ENCODE measurements at places on chromosomes 3 and 15.

DNA sequence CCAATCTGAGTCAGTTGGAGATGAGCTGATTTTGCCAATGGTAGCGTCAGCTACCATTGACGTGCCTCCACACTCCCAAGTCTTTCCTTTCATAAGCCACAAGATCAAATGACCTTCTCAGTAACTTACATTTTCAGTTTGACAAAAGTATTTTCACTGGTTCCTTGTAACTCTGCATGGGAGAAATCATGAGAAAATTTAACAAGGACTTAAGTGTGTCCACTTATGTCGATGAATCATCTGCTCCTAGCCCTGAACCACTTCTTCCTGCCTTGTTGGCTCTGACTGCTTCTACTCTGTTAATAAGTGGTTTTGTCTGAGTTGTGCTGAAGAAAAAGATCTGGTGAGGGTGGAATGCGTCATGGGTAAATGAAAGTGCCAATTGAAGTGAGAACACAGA lies 101.2 kb downstream of the NFKBIZ start:
- no peak for DNase-seq

DNA sequence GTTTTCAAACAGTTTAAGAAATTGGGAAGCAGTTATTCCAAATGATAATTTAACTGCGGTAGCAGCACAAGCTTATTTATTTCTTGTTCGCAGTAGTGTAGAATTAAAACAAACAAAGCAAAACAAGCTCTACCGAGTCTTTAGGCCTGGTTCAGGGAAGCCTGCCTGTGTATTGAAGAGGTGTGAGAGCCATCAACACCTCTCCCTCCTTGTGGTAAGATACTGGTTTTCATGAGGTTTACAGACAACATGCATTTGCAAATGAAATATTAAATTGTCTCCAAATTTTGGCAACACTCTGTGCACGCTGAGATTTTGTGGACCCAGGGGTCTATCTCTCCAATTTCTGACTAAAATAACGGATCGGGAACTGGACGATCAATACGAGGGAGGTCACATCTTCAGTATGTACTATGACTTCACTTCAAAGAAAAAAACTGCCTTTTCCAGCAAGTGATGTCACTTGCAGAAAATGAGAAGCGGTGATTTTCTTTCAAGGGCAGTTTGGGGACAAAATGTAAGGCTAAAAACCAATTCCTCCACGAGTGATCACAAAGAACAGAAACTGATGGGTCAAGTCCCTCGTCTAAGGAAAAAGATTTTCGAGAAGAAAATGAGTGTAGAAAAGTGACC lies 721 bp downstream of the ATR start:
- DNase-seq, result no peak

- DNase-seq, result no peak
These were observed 13.1 kb upstream of the CX3CR1 start for GRCh38 chr3:39292961-39293360.

DNA sequence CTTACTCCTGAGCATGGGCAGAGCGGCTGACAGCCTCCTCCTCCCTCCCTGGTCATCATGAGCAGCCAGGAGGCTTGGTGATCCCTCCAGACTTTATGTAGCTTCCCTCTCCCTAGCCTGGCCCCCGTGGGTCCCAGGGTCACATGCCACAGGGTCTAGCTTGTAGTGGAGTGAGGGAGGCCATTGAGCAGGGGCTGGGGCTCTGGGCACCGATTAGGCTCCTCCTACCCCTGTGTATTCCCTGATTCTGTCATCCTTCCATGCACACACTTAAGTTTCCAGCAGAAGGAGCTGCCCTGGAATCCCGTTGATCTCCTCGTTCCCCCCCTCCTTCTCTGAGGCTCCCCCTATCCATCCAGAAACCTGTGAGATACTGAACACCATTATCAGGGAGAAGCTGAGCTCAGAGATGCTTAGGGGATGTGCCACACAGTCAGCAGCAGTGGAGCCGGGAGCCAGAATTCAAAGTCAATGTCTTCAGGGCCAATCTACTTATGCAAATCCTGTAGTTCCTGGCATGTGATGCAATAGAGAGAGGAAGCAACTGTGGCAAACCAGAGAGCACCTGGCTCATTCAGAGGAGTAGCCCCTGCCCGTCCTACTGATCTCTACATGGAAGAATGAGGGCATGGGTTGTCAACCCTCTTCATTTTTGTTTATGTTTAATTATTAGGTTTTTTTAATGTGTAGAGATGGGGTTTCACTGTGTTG lies 17.2 kb downstream of the CCDC33 start:
- no peak for DNase-seq

GRCh38 chr15:64536244-64536836 lies 76.0 kb downstream of the ZNF609 start:
- no peak for DNase-seq

- no peak for DNase-seq
These were observed 3.9 kb upstream of the UCN2 start for GRCh38 chr3:48567500-48567899.

GRCh38 chr15:38069511-38070011 lies 135.1 kb downstream of the TMCO5A start:
- DNase-seq, result no peak

GRCh38 chr3:151556596-151556995 lies 95.7 kb upstream of the IGSF10 start:
- DNase-seq, result no peak

- DNase-seq, result no peak
These were observed 110.6 kb upstream of the ARPP21 start for GRCh38 chr3:35528728-35529127.

DNA sequence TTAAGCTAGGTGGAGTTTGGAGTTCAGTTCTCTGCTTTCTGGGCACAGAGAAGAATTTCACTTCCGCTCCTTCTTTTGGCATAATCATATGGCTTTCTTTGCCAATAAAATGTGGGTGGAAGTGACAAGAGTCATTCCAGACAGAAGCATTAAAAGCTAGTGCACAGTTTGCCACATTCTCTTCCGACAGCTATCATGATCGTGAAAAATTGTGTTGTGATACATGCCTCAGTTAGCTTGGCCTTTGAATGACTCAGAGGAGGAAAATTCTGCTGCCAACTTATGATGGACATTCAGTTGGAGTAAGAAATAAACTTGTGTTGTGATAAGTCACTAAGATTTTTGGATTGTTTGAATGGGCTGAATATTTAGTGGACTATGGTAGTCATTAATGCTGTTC lies 291.7 kb upstream of the SATB1 start:
- no peak for DNase-seq

DNA sequence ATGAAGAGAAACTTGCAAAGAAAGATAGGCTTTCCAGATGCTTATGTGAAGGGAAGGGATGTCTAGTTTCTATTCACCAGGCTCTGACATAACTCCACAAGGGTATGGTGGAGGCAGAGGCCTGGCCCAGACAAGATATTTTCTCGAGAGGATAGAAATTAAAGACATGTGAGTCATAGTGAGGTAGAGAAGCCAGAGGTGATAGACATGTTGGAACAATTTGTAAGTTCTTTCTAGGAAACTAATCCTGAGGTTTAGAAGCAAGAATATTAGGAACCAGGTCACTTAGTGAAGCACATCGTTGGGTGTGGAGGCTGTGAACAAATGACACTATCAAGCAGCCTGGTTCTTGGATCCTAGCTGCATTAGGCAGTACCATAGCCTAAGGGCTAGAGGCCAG lies 176.9 kb downstream of the BBX start:
- DNase-seq, result no peak

GRCh38 chr15:76056931-76057330 lies 2.9 kb upstream of the TMEM266 start:
- DNase-seq, result no peak
